ACHN (cell line): ENCODE measurements at places on chromosomes 1 and 21.

DNA sequence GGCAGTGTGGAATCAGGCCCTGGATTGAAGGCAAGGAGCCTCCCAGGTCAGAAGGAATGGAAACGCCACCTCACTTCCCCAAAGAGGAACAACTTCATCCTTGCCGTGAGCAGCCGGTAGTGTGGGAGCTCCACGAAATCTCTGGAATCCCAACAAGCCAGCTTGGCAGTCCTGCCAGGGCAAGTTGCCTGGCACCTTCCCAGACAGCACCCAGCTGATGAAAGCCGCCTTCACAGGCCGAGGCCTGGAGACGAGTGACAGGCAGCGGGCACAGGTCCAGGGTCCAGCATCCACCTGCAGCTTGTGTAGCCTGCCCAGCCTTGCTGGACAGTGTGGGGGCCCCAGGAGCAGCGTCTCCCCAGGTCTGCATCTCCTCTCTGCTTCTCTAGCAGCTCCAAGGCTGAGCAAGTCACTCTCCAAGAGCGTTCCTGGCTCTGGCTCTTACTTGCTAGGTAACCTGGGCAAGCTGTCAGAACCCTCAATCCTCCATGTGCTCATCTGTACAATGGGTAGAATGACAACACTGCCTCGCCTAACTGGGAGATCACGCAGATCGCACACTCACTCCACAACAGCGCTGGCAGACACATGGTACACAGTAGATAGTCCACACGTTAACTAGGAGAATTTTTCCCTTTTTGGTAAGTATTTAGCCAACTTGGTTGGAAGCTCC is 43.0 kb downstream of the ACOT7 start:
- no peak for DNase-seq

DNA sequence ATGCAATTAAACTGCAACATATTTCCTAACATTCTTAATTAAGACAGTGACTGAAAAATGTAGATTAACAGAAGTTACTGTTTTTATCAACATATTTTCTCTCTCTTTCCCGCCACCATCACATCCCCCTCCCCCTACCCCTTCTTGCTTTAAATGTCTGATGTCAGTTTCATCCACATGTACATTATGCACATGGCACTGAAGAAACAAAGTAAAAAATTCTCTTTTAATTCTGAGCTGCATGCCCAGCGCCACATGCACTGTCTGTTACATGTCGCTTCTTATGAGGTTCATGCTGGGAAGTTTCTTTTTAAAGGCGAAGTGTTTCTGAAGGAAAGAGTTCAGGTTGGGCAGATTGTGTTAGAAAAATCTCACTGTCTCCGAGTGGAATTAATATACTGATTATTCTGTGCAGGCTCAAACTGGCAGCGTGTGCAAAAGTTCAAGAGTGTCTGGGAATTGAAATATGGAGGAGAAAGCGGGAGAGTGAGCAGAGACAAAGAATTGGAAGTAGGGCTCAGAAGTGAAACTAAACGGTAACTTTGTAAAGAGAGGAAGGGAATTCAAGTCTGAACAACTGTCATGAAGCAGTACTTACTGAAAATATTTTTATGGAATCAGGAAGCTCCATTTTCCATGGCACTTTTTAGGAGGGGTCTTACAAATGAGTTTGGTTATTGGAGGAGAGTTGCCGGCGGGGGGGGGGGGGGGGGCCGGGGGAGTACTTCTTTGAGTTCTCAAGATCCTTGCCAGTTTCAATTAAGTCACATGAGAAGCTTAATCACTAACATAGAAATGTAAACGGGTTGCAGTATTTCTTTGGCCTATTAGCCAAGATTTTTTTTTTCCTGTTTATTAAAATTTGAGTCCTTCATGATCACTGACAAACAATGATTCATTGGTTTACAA is 217.6 kb downstream of the SDCCAG8 start:
- peak; percentile 45 for DNase-seq

DNA sequence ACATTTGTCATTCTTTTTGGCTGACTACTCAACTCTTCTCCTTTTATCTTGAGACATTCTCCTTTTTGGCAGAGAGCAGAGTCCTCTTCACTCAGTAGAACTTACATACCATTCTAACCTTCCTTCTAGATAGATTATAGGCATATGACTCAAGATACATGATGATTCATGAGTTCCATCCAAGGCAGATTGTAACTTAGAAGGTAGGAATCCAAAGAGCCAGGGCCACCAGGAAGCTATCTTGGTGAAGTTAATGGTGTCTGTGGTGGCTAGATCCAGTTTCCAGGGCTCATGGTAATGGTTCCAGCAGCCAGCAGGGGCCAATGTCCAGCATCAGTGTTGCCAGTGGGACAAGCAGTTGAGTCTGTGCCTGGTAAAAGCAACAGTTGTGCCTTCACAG is 76.1 kb upstream of the KIAA0040 start:
- DNase-seq = no peak

GRCh38 chr1:14603645-14604044 is 5.2 kb downstream of the KAZN start:
- DNase-seq = no peak

- no peak for DNase-seq
Observed at GRCh38 chr1:236507022-236507700, 16.6 kb upstream of the LGALS8 start.

- DNase-seq = peak; percentile 39
Observed at GRCh38 chr1:17653728-17654351, 101.3 kb upstream of the ACTL8 start.

DNA sequence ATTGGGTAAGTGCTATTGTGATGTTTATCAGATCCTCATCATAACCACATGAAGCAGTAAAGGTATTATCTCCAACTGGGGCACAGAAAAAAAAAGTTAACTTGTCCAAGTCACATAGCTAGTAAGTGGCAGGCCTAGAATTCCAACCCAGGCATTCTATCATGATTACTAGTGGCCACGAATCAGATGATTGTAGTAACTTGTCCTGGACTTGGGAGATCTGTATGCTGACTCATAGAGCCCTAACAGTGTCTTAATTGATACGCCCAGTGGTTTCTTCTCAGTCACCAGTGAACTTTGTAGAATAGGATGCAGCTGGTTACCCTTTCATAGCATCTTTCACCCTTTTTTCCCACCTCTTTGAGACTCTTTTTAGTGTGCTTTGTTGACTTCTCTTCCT is 91.1 kb upstream of the UBE2U start:
- DNase-seq = peak; percentile 70

GRCh38 chr1:115199416-115200132 is 110.3 kb upstream of the TSPAN2 start:
- no peak for DNase-seq

DNA sequence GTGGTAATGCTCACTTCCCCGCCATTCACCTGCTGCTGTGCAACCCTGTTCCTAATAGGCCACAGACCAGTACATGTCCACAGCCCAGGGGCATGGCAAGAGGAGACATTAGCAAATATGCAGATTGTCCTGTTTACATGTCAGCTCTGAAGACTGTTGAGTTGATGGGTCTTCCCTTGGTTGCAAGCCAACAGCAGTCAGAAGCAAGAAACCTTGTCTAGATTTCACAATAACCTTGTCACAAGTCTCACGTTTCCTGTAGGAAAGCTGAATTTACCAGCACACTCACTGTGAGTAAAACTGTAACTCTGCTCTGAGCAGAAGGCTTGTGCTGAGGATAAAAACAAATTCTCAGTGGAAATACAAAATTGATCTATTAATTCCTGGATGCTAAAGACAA is 195.1 kb downstream of the HLX start:
- no peak for DNase-seq

GRCh38 chr1:8412183-8412831 is 94.4 kb downstream of the SLC45A1 start:
- DNase-seq = peak; percentile 42

DNA sequence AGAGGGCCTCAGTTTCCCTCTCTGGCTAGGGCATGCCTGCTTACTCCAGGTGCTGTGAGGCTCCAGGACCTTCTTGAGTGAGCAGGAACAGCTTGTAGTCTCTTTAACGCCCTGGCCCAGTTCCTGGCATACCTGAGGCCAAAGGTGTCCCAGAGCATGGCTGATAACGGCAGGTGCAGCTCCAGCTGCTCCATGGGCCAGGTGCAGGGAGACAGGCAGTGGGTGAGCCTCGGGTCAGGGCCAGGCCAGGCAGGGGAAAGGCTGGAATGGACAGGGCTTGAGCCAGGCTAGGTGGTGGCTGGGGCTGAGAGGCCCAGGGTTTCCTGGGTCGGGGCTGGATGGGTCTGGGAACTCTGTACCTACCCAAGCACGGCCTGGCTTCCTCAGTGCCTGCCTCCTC is 18.3 kb downstream of the EDN2 start:
- no peak for DNase-seq

DNA sequence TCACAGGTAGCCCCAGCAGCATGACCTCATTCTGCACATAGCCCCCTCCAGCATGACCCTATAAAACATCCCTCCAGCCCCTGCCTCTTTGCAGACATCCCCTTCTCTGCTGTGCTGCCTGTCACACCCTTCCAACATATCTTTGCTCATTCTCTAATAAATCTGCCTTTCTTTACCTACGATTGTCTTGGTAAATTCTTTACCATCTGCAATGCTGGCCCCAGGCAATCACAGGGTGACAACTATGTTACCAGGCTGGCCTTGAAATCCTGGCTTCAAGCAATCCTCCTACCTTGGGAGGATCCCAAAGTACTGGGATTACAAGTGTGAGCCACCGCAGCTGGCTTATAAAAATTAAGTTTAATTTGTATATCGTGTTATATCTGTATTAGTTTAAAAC is 134.5 kb downstream of the VAV3 start:
- DNase-seq = no peak

- no peak for DNase-seq
Observed at GRCh38 chr1:44074415-44074814, 43.2 kb upstream of the SLC6A9 start.

DNA sequence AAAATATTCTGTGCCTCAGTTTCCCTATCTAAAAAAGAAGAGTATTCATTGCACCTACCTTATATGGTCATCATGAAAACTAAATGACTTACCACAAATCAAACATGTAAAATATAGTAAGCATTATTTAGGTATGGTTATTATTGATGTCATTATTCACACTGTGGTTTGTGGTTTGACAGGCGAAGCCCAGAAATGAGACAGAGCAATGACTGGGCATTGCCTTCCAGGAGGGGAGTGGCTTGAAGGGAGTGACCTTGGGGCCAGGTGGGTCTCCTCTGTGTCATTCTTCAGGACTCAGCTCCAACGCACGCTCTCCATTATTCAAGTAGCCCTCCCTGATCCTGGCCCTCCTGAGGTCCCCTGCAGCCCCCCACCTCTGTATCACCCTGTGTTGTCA is 133.7 kb downstream of the DMRTA2 start:
- no peak for DNase-seq

DNA sequence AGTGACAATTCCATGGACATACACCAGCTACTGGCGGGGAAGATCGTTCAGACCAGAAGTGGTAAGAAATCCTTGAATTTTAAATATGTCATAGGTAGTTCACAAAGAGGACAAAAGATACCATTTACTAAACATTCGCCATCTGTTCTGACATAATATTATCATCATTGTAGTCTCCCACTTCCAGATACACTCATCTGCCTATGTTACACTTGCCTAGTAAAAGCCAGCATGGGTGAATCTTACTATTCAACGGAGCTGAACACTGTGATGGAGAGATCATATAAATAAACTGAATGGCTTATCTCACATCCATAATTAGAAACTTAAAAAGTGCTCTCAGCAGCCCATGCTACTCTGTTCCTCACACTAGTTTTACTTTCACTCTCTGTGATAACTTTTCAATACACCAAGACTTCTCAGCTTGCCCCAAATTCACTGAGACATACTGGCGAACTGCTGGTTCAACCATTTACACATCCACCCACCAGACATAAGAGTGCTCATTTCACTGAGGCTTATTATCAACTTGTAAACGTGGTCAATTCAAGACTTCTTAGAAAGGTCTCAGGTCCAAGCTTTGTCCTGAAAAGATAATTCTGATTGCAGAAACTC is 463 bp upstream of the PRRC2C start:
- DNase-seq = no peak

DNA sequence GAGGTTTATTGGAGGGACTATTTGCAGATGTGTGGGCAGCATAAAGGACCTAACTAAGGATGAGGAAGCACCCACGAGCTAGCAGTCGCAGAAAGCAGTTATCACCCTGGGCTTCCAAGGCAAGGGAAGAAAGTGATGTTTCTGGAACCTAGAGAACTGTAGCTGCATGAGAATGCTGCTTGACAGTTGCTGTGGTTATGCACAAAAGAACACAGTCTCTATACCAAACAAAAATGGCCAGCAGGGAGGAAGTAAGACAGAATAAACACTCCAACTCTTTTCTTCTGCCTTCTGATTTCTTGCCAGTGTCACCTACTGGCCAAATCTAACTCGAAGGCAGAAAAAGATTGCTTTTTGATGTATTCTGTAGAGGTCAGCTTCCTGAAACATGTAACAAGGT is 190.2 kb downstream of the RASAL2 start:
- DNase-seq = no peak

DNA sequence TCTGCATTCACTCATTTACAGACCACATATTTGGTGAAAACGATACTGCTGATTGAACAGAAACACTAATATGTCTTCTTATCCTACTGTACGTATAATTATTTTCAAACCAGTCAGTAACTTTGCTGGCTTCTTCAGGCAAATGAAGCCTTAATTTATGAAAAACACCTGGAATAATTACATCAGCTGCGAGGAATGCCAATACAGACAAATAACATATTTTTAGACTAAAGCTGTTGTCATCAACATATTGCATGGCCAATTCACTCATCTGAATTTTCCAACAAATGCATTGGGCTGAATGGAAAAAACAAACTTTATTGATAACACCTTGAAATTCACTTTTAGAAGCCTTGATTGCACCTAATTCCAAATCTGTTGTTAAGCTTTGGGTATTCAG is 165.9 kb downstream of the HLX start:
- DNase-seq = no peak

DNA sequence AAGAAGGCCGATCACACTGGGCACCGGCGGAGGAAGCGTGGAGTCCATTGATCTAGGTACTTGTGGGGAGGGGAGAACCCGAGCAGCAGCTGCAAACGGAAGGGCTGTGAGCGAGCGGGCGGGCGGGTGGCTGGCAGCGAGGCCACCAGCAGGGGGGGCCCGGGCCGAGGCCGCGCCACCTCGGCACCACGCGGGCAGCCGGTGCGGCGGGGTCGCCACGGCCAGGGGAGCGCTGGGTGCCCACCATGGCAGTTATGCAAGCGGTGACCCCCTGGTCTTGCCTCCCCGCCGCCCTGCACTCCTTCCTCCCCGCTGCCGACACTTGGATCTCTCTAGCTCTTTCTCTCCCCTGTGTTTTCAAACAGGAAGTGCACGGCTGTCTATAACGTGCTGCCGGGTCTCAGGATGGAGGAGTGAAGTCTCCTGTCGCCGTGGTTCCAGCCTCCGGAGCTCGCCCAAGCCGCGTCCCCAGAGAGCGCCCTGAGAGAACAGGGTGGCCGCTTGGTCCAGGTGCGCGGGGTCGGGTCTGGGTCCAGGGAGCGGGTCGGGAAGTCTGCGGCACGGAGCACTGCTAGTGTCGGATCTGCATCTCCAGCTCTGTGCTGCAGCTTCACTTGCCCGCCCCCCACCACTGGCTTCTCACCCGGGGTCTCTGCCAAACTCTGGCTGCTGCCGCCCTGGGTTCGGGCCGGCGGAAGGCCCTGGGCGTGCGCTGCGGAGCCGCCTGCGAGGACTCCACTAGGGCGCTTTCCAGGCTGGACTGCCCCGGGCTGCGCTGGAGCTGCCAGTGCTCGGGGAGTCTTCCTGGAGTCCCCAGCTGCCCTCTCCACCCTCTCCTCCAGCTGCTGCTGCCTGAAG is 22.7 kb downstream of the LRRC8D start:
- peak; percentile 60 for DNase-seq
